Activated T-cell treated with anti-CD3 and anti-CD28 coated beads for 1 hour (primary cell): ENCODE measurements at places on chromosomes 5 and 9.

DNA sequence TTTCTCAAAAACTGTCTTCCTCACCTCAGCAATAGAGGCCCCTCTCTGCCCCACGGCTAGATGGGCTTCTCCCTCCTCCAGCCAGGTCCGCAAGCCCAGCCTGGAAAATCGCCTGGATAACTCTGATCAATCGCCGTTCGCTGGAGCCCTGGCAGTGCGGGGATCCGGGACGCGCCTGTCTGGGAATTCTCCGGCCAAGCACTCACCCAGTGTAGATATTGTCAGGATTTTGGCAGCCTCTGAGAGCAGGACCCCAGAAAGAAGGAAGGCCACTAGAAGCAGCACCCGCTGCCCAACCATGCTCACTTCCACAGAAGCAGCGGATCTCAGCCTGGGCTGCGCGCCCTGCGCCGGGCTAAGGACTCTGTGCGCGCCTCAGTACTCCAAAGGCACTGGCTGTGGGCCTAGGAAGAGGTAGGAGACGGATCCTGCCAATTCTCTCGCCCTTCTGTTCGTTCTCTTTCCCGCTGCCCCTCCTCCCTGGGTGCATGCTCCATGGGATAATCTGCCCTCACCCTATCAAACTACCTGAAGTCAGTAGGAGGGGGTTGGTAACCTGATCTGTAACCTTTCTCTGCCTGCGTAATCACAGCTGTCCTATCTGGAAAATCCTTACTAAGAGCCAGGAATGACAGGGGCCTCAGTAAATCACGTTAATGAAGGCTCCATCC lies at the start of gene UGT3A1:
TSS of gene UGT3A1 (minus strand) at position 450 of the 671 bp plus-strand sequence. CDS start at position 300, 150 bp downstream.
- no peak for DNase-seq

GRCh38 chr5:139631520-139632165 lies 16.5 kb upstream of the CXXC5 start:
- no peak for DNase-seq

GRCh38 chr5:96280946-96281393 lies 152.1 kb downstream of the PCSK1 start:
- DNase-seq = no peak

- DNase-seq = no peak
Measured at GRCh38 chr5:113264046-113264445, 170.7 kb downstream of the TSSK1B start.

- no peak for DNase-seq
Measured at GRCh38 chr5:159602434-159602833, 272.1 kb upstream of the IL12B start.

DNA sequence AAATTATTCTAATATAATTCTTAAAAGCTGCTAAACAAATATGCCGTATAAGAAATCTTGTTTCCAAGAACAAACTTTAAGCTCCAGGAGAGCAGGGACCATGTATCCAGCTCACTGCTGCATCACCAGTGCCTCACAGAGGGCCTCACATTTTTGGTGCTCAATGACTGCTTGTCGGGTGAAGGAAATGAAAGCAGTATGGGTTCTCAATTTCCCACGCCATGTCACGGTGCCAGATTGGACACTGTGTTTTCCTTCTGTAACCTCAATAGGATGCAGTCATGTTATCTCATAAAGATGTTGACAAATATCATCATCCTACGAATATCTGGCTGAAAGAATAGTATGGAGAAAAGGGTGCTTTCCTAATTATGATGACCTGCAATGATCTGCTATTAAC lies 64.7 kb downstream of the POU5F2 start:
- no peak for DNase-seq

DNA sequence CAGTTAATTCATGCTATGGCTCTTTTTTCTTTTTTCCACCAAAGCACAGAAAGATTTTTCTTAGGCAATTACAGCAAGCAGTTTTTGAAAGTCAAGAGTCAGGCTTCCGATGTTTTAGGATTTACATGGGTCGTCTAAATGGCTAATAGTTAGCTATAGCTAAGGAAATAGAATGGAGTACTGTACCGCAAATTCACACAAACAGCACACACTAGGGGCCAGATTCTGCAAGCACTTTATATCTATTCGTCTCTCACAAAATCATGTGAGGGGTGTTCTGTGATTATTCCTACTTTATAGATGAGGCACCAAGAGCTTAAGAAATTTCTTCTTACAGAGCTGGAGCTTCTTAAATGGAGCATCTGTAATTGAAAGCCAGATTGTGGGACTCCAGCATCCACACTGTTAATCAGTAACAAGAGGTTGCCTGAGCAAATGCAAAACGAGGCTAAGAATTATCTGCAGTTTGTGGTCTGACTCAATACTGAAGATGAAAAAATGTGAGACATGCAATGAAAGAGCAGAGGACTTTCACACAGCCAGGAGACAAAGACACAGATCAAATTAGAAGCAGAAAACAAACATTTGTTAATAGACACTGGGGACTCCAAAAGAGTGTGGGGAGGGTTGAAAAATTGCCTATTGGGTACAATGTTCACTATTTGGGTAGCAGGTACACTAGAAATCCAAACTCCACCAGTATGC lies 62.7 kb upstream of the CTXN3 start:
- DNase-seq = no peak

DNA sequence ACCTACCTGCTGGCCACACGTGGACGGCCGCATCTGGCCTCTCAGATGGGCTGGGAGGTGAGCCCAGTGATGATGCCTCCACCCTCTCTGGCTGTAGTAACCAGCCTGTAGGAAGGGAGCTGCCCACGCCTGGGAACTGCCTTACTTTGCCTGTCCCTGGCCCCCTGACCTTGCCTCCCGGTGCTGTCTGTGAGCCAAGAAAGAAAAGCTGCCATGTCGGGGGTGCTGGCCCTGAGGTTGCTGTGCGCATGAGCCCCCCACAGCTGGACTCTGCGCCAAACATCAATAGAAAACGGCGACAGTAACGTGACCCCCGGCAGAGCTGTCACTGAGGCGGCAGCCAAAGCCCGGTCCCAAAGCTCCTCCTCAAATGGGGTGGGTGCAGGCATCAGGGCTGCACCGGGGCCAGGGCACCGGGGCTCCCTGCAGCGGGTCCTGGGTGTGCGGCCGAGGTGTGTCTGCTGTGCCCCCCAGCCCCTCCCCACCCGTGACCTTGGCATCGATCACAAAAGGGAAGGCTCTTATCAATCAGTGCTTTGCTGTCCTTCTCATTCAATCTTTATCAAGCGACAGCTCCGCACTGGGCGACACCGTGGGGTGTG lies 15.3 kb upstream of the SLC9A3 start:
- DNase-seq = no peak

GRCh38 chr5:35240892-35241291 lies 10.6 kb upstream of the PRLR start:
- DNase-seq = no peak

DNA sequence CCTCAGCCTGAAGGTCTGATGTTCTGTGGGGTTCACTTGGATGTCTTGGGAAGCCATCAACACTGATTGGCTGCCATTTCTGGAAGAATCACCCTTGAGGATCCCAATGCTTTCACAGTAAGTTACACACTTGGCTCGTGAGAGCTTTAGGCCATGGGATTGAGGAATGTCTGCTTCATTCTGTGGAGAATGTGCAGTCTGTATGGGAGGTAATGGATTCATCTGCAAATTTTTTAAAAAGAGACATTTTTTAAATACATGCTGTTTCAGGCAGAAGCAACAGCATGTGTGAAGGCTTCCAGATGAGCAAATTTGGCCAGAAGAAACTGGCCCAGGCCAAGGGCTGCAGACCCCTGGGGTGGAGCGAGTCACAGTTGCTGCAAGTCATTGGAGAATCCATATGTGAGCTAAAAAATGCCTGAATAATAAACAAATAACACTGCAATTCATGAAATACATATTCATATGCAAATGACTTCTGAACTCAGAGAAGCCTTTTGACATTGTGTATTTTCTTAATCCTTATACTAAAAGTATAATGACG lies 146.3 kb upstream of the RASEF start:
- DNase-seq = no peak

DNA sequence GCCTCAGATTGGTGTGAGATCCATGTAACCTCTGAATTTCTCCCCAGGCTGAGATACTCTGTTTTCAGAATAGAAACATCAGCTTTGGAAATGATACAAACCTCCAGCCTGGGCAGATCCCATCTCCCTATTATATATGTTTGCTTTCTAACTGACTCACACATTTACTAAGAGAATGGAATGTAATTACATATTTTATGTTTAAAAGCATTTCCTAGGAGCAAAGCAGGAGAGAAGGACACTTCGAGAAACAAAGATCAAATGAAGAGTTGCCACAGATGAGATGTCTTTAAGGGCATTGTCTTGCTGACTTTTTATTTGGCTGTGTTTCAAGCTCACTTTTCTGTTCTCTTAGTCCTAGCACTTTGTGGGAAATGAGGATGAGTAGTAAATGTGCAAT lies 96.3 kb downstream of the CDH18 start:
- DNase-seq = no peak

DNA sequence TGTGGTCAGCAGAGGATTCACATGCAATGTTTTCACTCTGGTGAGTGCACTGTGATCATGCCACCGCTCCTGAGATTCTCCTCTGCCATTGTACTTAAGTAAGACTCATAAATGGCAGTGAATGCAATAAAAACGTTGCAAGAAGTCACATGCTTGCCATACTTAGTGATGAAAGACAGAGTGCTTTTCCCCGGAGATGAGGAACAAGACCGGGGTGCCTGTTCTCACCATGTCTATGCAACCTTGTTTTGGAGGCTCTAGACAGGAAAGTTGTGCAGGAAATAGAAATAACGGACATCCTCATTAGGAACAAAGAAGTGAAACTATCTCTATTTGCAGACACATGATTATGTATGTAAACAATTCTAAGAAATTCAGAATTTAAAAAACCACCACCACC lies 84.7 kb upstream of the IRX2 start:
- DNase-seq = no peak

GRCh38 chr9:77743386-77743785 lies 95.3 kb upstream of the GNA14 start:
- no peak for DNase-seq

DNA sequence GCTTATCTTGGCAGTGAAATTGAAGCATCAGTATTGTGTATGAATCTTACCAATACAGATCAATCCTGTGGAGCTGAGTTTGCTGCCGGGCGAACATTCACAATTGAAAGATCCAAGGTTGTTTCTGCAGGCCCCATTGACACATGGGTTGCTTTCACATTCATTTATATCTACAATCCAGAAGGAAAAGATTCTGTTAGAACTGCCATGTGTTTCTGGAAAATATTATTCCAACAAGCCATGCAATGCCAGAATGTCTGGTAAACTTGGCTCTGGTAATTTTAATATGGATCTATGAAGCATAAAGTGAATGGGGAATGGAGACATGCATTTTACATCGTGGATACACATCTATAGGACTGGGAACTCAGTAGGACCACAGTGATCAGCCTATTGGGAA lies 180.8 kb downstream of the FBN2 start:
- DNase-seq = no peak

DNA sequence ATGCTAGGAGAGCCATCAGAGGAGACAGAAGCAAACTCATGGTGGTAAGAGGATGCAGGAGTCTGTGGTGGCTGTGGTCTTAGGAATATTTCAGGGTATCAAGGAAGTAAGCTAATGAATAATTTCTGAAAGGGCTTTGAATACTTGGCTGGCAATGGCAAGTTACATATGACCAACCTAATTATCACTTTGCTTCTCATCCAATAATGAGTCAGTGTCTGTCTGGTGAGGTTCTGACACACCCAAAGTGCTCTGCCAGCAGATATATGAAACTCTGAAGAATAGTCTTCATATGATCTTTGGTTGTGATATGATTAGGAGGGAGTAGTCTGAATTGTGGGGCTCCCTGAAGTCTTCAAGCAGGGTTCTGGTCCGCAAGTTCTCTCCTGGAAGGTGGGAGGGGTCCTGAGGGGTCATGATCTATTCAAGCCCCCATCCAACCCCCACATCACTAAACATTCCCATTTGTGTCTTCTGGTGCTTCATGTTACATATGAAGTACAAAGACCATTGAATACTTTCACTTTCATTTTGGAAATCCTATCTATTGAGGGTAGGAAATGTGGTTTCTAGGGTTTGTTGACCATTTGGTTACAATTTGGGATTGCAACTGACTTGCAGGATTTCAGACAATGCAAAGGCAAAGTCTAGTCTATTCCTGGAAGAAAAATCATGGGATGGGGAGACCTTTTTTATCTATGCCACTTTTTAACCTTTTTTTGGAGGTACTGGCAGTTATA lies 199.9 kb upstream of the CDKN2B start:
- DNase-seq = no peak

- DNase-seq = no peak
Measured at GRCh38 chr5:2890011-2890410, 138.5 kb upstream of the IRX2 start.
